Activated T-helper 9 cell treated with anti-CD3 and anti-CD28 coated beads, Interleukin-2, amount 50 U/mL, for 16 hours (primary cell): ENCODE measurements at places on chromosomes 11 and 22.

GRCh38 chr11:90234977-90235376, 12.1 kb upstream of the CHORDC1 start:
- DNase-seq: no peak

- no peak for DNase-seq
Observed at GRCh38 chr22:39250131-39250530, 5.3 kb upstream of the PDGFB start.

DNA sequence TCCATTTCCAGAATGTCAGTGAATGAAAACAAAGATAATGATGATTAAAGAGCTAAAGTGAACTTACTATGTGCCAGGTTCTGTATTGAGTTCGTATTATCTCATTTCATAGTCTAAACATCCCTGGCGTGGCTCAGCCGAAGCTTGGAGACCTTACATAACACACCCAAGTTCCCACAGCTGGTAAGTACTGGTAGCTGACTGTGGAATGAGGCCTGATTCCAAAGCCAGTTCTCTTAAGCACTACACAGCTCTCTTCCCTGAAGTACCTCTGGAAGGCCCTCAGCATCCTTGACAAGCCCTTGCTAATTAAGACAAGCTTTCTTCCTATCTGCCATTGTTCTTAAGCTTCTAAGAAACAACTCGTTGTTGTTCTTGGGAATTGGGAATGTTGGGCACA, 28.6 kb upstream of the NCAM1 start:
- DNase-seq: no peak

GRCh38 chr11:75845324-75845723, 30.3 kb downstream of the UVRAG start:
- no peak for DNase-seq

GRCh38 chr11:13955971-13956421, 6.5 kb upstream of the SPON1 start:
- DNase-seq: no peak
